ENCODE measurements at places on chromosomes 13 and 19.

- no peak for DNase-seq
These were observed 366.8 kb downstream of the DCT start for GRCh38 chr13:94112731-94113130.

DNA sequence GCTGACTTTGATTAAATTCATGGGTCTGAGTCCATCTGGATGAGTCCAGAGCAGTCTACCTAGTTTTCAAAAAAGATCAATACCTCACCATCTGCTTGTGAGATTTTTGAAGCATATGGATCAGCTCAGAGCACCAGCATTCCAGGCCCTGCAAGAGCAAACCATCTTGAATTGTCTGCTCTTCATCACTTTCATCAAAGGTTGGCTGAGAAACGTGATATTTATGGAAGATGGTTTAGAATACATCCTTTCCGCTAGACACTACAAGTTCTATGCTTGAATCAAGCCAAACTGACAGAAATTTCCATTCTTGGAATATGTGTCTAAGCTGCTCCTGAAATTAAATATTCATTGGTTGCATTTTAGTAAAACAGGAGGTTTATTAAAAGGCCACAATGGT lies 190.3 kb downstream of the KCNRG start:
- DNase-seq, result no peak

- DNase-seq, result no peak
These were observed 71.1 kb downstream of the ZNF429 start for GRCh38 chr19:21576481-21576880.

DNA sequence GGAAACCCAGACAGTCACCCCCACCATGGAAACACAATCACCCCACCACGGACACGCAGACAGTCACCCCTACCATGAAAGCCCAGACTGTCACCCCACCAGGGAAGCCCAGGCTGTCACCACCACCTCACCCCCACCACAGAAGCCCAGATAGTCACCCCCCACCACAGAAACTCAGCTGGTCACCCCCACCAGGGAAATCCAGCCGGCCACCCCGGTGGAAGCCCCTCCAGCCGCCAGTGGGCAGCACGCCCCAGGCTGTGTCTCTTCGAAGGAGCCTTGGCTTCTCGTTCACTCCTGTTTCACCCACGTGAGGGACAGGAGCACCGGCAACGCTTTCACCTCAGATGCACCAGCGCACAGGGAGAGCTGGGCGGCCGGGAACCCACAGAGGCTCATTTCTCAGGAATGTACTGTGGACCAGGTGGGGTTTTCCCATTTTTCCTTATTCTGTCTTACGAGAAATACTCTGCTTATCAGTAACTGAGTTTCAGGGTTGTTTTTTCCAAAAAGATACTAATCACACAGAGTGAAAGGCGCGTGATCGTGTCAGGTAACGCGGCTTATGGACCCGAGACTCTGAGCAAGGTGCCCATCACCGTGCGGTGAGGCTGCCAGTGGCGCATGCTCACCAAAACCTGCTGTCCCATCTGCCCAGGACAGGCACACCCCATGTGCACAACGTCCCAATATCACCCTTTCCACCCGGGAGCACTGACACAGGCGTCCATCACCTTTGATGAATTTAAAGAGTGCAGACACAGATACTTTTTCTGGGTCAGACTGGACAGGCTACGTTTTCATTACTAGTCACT lies 28.0 kb downstream of the CARS2 start:
- DNase-seq, result no peak

GRCh38 chr13:112065867-112066623 lies 904 bp upstream of the SOX1 start:
- DNase-seq, result no peak

GRCh38 chr13:43180837-43181236 lies 157.5 kb downstream of the DNAJC15 start:
- DNase-seq, result no peak

All from fibroblast of skin of left biceps (primary cell).